ENCODE measurements at places on chromosomes 4 and X. TPM values are rescaled to one million over a fixed set of nuclear protein-coding genes. Genes with fewer than 3 reads are reported as not detected.

FGFR3 gene
- 228 TPM for polyA plus RNA-seq

ASMT gene
- not detected for polyA plus RNA-seq

GRIPAP1 gene
- 51.4 TPM for polyA plus RNA-seq

SSX2B gene
- polyA plus RNA-seq, result not detected

SLC9B1 gene
- 1.0 TPM for polyA plus RNA-seq

- DNase-seq, result no peak
These were observed 67.1 kb downstream of the PRDM5 start for GRCh38 chr4:120855307-120856001.

DNA sequence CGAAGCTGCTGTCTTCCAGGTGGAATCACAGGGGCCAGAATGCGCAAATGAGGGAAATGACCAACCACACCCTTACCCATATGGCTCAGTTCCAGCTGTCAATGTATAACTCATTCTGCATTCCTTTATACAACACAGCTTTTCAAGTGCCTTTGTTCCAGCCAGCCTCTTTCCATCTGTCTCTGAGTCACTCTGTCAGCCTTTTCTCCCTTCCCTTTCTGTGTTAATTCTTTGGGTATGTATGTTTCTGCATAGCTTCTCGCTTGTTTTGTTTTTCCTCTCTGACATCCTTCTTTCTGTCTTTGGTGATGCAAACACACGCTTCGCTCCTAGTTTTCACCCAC lies 54.5 kb downstream of the RS1 start:
- peak; percentile 56 for DNase-seq

DNA sequence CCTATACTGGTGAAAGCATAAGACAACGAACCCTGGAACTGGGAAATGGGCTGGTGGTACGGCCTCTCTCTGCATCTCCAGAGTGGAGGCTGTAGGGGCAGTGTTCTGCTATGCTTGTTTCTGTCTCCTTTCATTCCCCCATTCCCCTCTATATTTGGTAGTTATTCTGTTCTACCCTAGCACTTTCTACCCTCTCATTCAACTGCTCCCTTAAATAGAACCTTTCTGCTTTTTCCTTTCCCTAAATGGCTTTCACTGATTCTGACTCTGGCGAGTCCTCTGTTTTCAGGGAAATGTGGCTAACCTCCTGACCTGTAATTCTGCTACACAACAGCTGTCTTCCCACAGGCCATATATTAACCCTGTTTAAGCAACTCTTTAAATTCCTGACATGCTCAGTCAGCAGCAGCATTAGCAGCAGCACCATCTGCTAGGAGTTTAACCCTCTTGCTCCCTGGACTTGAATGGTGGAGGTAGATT lies 94.2 kb downstream of the CXCL13 start:
- peak; percentile 75 for DNase-seq

DNA sequence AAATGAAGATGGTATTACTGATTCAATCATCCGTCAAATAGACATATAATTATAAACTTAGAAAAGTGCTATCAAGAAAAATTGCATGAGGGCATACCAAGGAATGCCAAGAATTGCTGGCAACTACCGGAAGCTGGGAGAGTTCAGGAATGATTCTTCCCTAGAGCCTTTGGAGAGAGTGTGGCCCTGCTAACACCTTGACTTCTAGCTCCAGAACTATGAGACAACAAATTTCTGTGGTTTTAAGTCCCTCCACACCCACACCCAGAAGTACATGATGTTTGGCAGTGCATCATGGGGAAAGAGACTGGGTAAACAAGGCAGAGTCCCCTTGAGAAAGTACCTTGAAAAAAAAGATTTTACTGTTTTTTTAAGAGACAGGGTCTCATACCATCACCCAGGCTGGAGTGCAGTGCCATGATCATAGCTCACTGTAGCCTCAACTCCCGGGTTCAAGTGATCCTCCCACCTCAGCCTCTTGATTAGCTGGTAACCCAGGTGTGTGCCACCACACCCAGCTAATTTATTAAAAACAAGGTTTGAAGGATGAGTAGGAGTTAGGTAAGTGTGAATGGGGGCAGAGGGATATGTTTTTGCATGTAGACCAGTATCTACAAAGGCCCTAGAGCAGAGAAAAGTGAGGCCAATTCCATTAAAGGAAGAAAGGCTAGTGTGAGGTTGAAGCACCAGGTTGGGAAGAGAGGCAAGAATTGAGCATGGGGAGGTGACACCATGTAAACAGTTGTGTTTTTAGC lies 53.1 kb downstream of the GSX2 start:
- DNase-seq, result no peak

GRCh38 chrX:111035256-111035655 lies 60.7 kb upstream of the PAK3 start:
- DNase-seq, result no peak

Measured in large intestine (tissue), 12 donors.